ENCODE measurements at places on chromosomes 6 and 20. TPM values are rescaled to one million over a fixed set of nuclear protein-coding genes. Genes with fewer than 3 reads are reported as not detected.

Gene CD93
- 1.00 TPM for total RNA-seq

Gene GUCA1A
- total RNA-seq: not detected

Gene TP53TG5
- not detected for total RNA-seq

Gene ACOT13
- 7.6 TPM for total RNA-seq

Gene RHAG
- total RNA-seq: not detected

Gene RAD21L1
- not detected for total RNA-seq

Gene EDN3
- not detected for total RNA-seq

Gene OPN5
- total RNA-seq: not detected

Gene CBLN4
- total RNA-seq: not detected

Gene CLIC5
- total RNA-seq: not detected

Gene HUS1B
- total RNA-seq: 1.4 TPM

Gene PPP1R3G
- total RNA-seq: 2.9 TPM

Gene PRDM13
- total RNA-seq: under 0.01 TPM

Gene C6orf52
- total RNA-seq: 1.5 TPM

Gene SYCP2
- total RNA-seq: 0.89 TPM

Gene MDFI
- 1.2 TPM for total RNA-seq

Gene ARHGAP18
- total RNA-seq: 45.6 TPM

Gene SIRPD
- total RNA-seq: not detected
